IPS DF 19.7 (cell line): ENCODE measurements at places on chromosomes 5 and 9.

- DNase-seq = no peak
Observed at GRCh38 chr5:77630114-77630680, 8.3 kb downstream of the OTP start.

DNA sequence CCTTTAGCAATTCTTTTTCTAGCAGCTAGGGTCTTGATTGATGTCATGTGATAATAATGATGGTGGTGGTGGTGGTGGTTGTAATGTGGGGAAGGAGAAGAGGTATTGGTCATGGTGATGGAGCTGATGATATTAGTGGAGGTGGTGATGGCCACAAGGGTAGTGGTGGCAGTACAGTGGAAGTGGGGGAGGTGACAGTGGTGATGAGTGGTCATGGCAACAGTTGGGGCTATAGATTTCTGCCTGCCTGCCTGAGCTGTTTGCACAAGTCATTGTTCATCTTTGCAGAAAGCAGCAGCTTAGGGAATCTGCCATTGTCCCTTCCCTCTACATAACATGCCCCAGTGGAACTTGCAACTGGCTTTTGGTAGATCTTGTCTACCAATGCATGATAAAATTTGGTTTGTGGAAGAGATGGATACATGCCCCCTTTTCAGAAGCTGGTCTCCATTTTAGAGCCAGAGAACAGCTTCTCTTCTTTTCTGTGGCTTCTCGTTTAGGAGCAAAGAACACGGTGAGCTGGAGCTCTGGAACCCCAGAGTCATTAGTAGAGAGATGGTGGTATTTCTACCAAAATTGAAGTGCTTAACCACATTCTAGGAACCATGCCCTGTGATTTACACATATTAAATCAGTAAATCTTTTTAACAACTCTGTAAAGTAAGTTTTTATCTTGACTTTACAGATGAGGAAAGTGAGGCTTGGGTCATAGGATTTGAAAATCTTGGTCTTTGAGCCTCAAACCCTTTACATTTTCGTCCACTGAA lies 100.3 kb downstream of the AOPEP start:
- no peak for DNase-seq

DNA sequence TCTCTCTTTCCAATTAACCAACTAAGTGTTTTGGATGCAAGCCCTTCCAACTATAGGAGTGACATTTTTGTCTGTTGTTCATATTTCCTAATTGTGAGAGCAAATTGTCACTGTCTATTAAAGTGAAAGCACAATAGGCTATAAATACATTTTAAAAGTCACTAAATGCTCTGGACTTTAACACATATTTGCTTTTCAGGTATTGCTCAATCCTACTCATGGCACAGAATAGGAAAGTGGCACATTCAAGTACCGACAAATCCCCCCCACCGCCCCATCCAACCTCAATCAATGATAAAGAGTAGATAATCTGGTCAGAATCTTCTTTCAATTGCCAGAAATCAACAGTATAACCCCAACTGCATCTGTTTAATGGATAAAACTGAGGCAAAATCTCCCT lies 419.8 kb downstream of the PLK2 start:
- DNase-seq = no peak

DNA sequence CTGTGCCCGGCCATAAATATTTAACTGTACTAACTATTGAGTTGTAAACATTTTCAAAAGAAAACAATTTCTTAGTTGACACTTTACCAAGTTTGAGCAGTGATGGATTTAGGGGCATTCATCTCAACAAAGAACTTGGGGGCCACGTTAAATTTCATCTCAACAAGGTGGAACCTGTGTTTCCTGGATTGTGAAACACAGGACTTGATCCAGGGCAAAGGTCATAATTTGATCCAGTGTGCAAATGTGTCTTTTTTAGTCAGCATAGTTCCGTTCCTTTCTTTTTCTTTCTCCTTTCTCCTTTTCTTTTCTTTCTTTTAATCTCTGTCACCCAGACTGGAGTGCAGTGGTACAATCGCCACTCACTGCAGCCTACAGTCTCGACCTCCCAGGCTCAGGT lies 3.1 kb downstream of the GFRA3 start:
- no peak for DNase-seq

- no peak for DNase-seq
Observed at GRCh38 chr5:38046103-38046502, 206.3 kb upstream of the GDNF start.

GRCh38 chr5:6365142-6365976 lies 13.0 kb downstream of the MED10 start:
- no peak for DNase-seq

DNA sequence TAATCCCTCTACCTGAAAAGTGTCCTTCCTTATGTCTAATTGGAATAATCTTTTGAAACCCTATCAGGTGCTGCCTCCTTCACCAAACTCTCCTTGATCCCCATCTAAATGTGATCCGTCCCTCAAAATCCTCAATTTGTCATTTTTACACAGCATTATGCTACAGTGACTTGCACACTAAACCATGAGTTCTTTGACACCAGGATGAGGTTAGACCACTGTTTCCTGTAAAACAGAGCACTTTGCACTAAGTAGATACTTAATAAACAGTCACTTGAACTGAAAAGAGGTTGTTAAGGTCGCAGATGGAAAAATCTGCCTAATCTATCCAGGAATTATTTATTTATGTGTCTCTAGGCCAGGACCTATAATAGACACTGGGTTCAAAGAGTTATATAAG lies 44.2 kb upstream of the TLX3 start:
- DNase-seq = no peak

DNA sequence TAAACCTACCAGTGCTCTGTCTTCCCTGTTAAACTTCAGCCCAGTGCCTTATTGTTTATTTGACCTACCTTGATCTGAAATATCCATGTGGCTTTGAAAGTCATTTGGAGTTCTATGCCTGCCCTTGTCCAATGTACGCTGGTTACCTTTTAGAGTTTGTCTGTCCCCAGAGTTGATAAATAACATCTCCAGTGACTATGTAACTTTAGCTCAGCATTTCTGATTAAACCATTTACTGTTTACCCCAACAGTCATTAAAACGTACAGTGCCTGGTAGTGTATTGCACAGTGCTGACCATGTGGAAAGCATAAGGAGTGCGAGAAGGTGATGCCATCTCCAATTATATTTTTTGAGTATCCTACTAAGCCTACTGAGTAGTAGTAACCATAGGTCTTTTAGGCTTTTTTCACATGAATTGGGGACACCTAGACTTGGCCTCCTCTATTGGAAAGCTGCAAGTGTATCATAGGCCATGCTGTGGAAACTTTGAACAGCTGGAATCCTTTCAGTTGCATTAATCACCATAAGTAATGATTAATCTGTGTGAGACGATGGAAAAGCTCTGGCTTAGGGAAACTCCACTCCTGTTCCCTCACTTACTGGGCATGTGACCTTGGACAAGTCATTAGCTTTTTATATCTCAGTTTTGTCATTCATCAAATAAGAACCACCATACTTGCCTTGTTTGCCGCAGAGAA lies 93.5 kb downstream of the MAST4 start:
- no peak for DNase-seq

DNA sequence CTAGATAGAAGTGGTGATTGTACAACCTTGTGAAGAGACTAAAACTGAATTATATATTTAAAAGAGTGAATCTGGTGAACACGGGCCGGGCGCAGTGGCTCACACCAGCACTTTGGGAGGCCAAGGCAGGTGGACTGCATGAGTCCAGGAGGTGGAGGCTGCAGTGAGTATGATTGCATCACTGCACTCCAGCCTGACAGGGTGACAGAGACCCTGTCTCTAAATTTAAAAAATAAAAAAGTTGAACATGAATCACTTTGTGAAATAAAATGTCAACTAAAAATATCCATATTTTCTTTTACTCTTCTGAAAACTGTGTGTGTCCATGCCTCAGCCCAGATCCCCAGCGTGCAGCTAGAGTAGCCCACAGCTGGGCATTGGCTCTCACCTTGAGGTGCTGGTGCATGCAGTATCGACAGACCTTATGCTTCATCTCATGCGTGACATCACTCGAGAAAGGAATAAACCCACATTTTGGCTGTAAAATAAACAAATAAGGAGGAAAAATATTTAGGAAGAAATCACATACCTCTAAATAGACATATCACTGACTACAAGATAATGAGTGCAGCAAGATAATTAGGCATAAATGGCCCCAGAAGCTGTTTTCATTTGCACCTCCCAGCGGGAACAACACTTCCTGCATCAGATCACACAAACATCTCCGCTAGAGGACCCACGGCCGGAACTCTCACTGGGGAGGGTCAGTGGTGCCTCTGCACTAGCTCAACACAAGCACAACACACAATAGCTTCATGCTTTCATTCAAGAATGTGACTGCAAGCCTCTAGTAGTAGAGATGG lies 22.1 kb downstream of the IPPK start:
- no peak for DNase-seq

- no peak for DNase-seq
Observed at GRCh38 chr5:13328316-13328715, 616.2 kb downstream of the DNAH5 start.

GRCh38 chr9:98287384-98287783 lies 31.9 kb upstream of the TBC1D2 start:
- DNase-seq = peak; percentile 59

DNA sequence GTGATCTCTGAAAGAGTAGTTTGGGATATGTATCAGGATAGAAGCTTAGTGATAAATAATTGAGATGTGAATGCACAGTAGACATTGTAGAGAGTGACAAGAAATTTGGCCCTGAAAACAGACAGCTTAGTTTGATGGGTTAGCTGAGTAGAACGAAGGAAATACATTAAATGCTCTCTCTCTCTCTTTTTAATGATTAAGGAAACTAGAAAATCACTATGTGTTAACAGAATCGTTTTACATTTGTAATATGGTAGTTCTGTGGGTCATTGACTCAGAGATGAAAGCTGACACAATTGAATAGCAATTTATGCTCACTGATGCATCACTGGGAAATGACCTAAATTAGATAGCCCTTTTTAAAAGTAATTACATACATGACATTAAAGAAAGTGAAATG lies 739.8 kb upstream of the PTPRD start:
- no peak for DNase-seq

- DNase-seq = no peak
Observed at GRCh38 chr9:119451426-119451825, 82.2 kb upstream of the BRINP1 start.

DNA sequence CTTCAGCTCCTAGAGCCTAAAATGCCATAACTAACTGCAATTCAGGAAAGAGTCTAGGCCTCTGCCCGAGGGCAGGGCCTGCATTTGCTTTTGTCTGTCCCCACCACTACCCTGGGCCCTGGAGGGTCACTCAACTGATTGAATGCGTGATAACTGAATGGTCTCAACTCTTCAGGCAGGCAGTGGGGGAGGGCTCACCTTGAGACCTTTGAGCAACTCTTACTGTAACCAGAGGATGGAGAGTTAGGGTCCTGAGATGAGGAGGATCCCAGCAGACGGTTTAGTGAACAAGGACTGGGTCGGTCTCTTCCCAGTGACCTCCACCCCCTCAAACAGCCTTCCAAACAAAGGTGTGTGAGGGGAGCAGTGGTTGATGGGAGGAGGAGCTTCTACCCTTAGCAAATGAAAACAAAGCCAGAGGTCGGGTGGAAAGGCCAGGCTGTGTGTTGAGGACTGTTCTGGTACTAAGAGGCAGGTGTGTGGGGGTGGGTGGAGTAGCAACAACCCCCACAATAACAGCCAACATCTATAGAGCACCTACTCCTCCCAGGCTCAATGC lies 59.4 kb downstream of the CXXC5 start:
- no peak for DNase-seq

GRCh38 chr9:121021301-121021700 lies 28.8 kb downstream of the C5 start:
- no peak for DNase-seq

GRCh38 chr5:42309865-42310264 lies 113.4 kb upstream of the GHR start:
- no peak for DNase-seq

DNA sequence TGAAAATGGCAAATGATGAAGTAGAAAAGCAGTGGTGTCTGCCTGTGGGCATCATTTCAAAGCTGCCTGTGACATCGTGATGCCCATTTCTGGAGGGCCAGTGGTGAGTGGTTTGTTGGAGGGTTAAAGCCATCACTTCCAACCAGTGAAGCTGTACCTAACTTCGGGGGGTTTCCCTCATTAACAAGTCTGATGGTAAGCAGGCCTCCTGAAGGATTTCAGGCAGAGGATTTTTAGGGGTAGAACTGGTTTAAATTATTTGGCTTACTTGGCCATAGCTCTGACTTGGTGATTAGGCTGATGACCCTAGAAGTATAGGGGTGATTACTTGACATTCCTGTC lies 10.7 kb downstream of the TNFAIP8 start:
- DNase-seq = no peak
